ENCODE measurements at places on chromosomes 3 and 15.

GRCh38 chr3:186826976-186827857 lies 15.3 kb upstream of the ADIPOQ start:
- DNase-seq, result peak; percentile 91

DNA sequence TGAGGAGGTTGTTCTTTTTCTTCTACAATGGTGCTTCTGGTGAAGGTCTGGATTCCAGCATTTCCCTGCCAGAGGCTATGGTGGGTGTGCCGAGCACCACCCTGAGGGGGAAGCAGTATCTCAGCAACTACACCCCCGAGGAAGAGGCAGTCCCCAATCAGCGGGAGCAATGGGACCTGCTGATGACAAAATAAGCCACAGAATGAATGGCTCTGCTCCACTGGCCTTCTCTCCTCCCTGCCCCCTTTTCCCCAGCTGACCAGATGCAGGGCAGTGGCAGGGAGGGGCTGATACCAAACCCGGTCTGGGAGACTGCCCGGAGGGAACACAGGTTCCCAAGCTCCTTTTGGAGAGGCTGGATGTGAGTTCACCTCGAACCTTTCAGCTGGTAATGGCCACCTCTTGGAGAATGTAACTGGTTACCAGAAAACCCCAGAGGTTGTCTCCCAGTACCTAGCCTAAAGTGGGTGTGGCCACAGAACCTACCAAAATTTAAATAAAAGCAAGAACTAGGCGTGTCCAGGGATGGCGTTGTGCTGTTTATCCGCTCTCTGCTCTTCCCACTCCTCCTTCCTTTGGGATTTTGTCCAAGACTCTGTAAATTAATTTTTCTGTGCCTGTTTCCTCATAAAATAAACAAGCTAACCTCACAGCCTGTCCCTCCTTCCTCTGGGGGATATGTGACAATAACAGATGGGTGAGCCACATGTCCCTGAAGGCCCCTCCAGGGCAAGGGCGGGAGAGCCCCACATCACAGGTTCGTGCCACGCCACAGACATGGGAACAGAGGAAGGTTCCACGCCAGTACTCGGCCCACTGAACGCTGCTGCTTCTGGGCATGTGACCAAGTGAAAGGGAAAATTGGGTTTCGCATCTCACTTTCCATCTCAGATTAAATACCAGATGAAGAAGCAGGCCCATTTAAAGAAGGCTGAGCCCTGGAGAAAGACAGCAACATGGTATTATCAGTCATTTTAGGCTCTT lies 35.1 kb upstream of the SPTBN5 start:
- no peak for DNase-seq

- DNase-seq, result no peak
Measured at GRCh38 chr15:66107070-66107469, 146.5 kb downstream of the MEGF11 start.

DNA sequence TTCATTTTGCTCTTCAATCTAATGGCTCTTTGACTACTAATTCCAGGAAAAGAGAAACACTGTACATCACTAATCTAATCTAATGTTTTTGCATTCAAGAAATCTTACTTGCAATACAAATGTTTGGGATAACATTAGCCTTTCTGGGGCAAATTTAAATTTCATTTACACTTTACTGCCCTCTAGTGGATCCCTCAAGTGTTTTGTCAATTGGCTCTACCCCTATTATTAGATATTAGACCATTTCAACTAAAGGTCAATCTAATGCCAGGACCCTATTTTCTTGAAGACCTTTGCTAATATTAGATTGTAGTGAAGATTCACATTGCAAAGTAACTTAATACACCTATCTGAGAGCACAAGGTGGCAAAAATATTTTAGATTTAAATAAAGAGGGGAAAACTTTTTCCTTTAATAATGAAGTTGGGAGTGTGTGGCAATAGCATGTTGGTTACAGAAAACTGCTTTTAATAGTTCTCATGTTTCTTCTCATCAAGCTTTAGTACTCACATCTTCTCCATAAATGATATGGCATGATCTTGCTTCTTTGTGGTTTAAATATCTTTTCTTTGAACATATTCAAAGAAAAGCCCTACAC lies 5.0 kb downstream of the C2CD4A start:
- peak; percentile 50 for DNase-seq

DNA sequence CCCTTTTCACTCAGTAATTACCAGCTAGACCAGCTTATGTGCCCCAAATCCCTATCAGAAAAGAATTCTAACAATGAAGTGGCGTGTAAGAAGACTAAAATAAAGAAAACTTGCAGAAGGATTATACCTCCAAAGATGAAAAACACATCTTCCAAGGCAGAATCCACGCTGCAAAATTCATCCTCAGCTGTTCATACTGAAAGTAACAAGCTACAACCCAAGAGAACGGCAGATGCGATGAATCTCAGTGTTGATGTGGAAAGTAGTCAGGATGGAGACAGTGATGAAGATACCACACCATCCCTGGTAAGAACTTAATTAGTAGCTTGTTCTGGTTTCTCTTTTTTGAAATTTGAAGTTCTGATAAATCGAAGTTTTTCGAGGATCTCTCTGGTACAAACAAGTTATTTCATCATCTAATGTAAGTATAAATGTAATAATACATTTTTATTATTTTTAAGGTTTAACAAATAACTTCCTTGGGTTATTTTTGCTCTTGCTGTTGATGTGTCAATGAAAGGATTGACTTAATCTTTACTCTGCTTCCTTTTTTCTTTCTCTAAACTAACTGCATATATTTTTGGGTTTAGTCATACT lies 1.4 kb downstream of the WDR76 start:
- DNase-seq, result no peak

- DNase-seq, result peak; percentile 34
Measured at GRCh38 chr3:38137615-38138348, 679 bp upstream of the MYD88 start.

DNA sequence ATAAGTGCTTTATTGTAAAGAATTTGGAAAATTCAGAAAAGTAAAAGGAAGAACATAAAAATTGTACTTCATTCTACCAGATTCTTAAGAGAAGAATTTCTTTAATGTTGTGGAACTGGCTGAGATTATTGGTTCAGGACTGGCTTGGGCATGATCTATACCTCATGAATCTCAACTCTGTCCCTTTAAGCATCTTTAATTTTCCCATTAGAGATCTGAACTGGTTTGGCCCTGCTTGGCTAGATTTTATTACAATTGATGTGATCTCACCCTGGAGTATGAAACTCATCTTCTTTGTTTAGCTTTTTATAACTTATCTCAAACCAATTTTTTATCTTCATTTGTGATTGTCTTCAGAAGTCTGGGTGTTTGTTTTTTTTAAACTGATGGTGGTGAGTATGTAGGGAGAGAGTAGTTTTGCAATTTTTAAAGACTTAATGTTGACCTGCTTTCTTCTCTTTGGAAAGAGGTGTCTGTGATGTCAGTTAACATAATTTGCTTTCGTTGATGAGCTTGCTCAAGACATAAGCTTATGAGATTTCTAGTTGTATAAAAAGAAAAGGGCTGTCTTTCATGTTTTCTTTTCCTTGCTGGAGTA lies 61.9 kb downstream of the ZNF609 start:
- no peak for DNase-seq

- no peak for DNase-seq
Measured at GRCh38 chr3:15264486-15264885, 58.4 kb downstream of the CAPN7 start.

- no peak for DNase-seq
Measured at GRCh38 chr3:111944372-111944771, 34.5 kb upstream of the ABHD10 start.

DNA sequence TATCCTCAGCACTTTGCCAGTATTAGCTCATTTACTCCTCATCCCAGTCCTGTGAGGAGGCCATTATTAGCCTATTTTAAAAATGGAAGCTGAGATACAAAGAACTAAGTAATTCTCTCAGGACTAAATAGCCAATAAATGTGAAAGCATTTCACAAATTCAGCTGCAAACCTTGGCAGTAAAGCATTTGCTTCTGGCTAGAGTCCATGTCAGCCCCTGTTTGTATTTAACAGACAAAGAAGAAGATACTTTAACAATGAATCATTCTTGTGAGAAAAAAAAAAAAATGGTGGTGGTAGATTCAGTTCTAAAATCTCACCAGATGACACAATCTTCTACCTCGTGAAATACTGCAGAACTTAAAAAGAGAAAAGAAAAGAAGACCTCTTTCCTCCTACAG lies 85.0 kb upstream of the CNTN6 start:
- DNase-seq, result no peak

GRCh38 chr3:169241991-169242707 lies 421.4 kb downstream of the MECOM start:
- no peak for DNase-seq

- DNase-seq, result no peak
Measured at GRCh38 chr3:135034291-135034768, 239.3 kb downstream of the EPHB1 start.

DNA sequence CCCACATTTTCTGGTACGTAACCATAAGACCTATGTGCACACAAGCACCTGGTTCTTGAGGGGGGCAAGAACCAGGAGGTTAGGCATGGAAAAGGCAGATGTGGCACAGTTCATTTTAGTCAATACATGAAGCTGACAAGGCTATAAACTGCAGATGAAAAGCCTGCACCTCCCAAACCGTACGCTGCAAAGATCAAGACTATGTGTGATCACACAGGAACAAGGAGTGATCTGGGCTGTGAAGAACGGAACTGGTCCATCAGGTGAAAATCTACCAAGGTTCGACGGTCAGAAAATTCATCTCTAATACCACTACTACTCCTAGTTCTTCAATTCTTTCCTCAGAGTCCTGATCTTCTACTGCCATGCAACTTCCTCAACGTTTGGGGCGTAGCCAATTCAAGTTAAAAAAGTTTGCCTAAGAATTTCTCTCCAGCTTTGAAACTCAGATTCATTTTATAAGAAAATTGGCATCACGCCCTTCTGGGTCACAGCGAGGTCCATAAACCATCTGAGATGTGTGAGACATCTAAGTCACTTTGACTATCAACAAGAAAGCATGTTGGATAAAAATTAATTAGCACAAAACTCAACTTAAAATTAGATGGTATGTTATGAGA lies 41.9 kb downstream of the PLD1 start:
- DNase-seq, result no peak

GRCh38 chr3:133937756-133938601 lies 42.3 kb upstream of the RAB6B start:
- DNase-seq, result no peak

- no peak for DNase-seq
Measured at GRCh38 chr3:30893678-30894325, 659 bp downstream of the GADL1 start.

- DNase-seq, result no peak
Measured at GRCh38 chr3:188385295-188385694, 231.3 kb downstream of the LPP start.

DNA sequence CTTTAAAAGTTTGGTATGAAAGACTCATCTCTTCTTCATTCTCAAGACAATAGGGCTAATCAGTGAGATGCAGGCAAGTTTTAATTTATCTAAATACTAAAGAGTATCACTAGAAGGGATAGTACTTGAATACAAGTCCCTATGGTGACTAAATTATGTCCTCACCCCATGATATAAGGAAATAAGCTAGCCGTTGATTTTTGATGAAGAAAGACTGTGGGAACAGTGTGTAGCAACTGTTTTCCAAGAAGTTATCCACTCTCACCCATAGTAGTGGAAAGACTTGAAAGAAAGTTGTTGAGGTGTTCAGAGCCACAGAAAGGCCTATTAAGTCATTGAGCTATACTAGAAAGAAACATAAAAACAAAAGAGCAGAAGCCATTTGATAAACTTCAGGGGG lies 36.7 kb downstream of the PIK3CA start:
- no peak for DNase-seq

DNA sequence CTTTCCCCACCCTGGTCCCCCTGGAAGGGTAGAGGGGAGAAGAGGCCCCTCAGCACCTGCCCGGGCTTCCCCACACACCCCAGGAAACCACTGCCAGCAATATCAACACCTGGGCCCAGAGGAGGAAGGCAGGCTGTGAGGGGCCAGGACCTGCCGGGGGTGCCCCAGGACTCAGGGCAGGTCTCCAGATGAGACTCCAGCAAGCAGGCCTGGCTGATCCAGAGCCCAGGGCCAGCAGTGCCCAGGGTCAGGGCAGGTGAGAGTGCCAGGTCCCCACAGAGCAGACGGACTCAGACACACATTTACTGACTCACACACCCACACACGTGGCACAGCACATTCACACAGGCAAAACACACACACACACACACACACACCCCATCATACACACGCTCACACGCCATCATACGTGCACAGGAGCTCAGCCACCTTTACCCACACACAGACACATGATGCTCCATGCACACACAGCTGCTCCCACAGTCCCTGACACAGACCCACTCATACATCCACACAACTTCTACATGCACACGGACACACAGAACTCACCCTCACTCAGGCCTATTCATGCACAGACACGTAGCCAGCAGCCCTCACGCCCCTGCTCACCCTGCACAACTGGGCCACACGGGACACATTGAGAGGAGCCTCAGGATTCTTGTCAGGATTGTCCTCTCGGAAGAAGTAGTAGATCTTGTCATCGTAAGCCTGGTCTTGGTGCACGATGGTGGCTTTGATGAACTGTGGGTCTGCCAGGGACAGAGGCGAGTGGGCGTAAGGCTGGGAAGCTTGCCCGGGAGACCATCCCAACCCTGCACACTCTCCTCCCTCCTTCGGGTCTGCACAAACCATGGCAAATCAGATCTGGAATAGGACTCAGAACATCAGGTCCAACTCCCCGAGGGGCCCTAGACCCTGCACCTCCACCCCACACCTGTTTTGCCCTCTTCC lies 17.5 kb downstream of the SEMA7A start:
- no peak for DNase-seq

DNA sequence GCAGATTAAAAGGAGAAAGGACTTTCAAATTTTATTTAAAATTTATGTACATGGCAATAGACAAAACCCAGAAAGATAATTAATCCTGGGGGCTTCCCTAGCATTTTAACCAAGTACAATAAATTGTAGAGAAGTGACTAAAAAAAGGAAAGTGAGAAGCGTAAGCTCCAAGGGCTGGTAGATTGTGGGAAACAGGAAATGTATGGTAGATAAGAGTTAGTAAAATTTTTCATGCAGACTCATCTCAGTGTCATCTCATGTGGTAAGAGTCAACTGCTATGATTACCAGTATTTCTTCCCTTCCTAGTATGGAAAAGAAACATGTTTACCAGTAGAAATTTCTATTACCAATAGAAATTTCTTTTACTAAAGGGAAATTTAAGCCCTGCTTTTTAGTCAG lies 464.3 kb upstream of the AGTR1 start:
- DNase-seq, result no peak

GRCh38 chr15:100758555-100758954 lies 121.1 kb upstream of the ALDH1A3 start:
- DNase-seq, result no peak

- DNase-seq, result no peak
Measured at GRCh38 chr3:31668242-31668641, 135.5 kb downstream of the STT3B start.
